Chondrocyte (in vitro differentiated cells): ENCODE measurements at places on chromosomes 16 and 17.

DNA sequence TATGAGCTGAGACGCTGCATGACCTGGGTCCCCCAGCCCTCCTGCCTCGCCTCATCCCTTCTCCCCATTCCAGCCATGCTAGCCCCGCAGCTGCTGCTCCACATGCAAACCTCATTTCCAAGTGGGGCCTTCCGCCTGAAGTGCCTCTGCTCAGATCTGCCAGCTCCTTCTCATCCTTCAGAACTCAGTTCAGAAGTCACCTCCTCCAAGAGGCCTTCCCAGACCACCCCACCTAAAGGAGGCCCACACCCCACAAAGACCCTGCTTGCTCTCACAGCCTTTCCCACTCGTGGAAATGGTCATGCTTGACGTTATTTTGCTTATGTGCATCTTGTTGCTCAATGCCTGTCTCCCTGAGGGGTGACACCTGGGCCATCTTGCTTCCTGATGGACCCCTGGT, 58.7 kb downstream of the RMI2 start:
- DNase-seq: no peak

DNA sequence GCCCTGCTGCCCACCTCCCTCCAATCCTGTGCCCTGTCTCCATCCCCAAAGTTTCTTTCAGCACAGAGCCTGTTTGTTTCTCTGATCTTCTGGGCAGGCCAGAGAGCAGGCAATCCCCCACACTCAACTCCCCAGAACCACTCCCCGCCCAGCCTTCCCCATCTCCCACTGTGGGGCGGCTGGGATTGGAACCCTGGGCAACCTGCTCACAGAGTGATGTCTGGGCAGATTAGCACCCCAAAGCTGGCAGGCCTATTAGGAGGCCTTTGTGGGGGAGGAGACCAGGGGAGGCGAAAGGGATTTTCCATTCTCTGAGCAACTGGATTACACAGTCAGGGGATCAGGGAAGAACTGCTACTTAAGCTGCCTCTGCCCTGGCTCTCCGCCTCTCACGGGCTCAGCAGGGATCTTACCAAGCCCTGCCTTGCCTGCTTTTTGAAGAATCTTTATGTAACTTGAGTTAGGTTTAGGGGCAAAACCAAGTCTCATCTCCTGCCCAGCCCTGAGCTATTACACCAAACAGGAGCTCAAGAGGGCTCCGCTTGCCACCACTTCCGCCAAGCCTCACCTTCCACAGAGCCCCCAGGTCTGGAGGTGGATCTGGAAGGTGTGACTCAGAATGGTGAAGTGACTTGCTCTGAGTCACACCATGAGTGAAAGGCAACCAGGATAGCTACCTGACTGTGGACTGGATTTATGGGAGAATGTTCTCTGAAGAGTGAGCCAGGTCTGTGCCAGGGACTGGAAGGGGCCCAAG, 16.0 kb upstream of the LHX1 start:
- no peak for DNase-seq

DNA sequence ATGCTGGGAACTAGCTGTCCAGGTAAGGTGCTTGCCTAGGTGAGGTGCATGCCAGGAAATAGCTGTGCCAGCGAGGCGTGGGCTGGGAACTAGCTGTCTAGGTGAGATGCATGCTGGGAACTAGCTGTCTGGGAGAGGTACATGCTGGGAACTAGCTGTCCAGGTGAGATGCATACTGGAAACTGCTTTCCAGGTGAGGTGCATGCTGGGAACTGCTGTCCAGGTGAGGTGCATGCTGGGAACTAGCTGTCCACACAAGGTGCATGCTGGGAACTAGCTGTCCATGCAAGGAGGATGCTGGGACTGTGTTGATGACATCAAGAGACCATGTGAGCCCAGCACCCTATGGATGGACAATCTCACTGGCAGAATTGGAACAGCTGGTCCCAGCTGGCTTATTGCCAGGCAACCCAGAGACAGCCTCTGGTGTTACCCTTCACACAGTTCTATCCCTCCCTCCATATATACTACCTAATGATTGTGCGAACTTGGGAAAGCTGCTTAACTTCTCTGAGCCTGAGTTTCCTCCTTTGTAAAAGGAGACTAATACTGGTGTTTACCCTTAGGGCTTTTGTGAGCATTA, 479.9 kb upstream of the RBFOX1 start:
- DNase-seq: no peak

DNA sequence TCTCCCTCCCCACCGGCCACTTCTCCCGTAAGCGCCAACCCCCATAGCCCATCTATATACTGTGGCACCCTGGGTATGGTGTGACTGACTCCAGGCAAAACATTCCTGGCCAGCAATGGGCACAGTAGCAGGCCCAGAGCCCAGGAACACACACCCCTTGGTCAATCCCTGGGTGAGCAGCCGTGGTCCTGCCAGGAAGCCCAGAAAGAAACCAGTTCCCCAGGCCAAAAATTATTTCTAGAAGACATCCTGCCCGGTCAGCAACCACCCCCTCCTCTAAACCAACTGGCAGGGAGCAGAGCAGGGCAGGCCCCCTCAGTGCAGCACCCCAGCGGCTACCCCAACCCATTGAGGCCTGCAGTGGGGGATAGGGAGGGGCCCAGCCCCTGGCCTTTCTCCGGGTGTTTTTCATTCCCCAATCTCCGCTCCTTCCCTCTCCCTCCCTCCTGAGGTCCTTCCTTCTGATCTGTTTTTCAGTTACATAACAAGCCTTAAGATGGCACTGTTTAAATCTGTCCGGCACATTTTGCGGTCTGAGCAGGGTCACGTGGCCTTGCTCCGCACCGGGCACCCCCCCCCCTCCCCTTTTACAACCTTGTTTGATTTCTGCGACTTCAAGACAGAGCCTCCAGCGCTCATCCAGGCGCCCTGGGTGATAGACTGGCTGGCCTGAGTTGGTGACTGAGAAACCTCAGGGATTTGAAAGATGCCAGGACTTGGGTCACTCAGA, 2.0 kb downstream of the NPTX1 start:
- no peak for DNase-seq

DNA sequence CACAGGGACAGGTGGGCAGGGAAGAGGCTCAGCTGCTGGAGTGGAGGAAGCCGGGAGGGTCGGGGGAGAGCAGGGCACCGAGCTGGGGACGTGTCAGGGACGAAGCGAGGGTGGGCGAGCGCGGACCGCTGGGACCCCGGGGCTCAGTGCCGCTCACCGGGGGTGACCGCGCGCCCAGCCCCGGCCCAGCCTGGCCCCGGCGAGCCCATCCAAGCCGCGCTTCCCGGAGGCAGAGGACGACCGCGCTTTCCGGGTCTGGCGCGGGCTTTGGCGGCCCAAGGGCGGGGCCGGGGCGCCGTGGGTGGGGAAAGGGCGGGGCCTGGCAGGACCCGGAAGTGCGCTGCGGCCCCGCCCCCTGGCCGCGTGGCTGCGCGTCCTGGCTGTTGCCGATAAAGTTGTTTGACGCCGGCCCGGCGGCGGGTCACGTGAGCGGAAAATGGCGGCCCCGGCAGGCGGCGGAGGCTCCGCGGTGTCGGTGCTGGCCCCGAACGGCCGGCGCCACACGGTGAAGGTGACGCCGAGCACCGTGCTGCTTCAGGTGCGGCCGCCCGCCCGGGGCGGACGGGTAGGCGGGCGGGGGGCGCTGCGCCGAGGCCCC, at the start of gene ASPSCR1:
ASPSCR1 (plus strand) TSS at position 419 of the 598 bp plus-strand sequence; CDS start at position 437, 18 bp downstream.
- DNase-seq: peak; percentile 95

- no peak for DNase-seq
Measured at GRCh38 chr17:71846561-71847110, 274.2 kb upstream of the SOX9 start.

- DNase-seq: no peak
Measured at GRCh38 chr16:68779891-68780290, 42.8 kb downstream of the CDH1 start.

GRCh38 chr17:59047616-59048015, 59.1 kb downstream of the TRIM37 start:
- no peak for DNase-seq

DNA sequence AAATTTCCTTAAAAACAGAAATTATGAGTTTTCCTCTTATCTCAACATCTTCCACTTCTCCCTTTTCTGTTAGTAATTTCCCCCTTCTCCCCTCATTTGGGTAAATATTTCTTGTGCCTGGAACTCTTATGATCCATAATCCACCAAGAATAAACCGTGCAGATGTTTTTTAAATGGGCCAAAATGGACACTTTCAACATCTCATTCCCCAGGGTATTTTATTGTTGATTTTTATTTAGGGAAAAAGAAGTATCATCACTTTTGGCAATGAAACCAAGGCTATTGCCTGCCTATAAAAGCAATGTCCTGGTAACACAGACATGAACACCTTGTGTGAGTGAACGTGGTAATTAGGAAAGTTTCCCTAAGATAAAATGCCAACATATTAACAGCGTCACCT, 54.6 kb downstream of the IRX6 start:
- no peak for DNase-seq

GRCh38 chr17:37847811-37848331, 76.3 kb upstream of the TBC1D3K start:
- DNase-seq: no peak

- no peak for DNase-seq
Measured at GRCh38 chr17:74408262-74408661, 23.6 kb upstream of the GPRC5C start.

- no peak for DNase-seq
Measured at GRCh38 chr17:78433013-78433727, 54.7 kb downstream of the PGS1 start.

DNA sequence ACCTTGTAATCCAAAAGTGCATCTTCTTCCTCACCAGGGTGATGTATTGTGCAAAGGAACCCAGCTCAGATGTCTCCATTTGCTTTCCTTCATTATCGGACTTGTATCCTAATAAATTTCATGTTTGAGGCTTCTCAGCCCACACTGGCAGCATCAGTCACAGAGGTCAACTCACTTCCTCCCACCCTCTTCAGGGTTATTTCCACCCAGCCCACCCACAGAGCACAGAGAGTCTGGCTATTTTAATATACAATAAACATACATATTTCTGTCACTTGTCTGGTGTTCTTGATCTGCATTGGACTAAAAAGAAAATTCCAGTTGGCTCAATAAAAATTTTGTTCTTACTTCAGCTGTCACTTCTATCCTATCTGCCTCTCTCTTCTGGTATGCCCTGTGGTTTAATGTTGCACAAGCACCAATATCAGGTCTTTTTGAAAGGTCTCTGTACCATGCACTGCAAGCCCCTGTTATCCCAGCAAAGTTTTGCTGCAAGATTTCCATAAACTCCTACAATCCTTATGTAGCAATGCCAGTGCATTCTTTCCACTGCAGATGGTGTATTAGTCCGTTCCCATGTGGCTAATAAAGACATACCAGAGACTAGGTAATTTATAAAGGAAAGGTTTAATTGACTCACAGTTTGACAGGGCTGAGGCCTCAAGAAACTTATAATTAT, 201.8 kb downstream of the CDH11 start:
- DNase-seq: no peak

GRCh38 chr17:44222112-44222869, 2.8 kb upstream of the UBTF start:
- DNase-seq: no peak

GRCh38 chr16:81454044-81454443, 9.4 kb downstream of the CMIP start:
- DNase-seq: no peak

GRCh38 chr16:81542609-81543570, 98.3 kb downstream of the CMIP start:
- peak; percentile 87 for DNase-seq

- DNase-seq: peak; percentile 72
Measured at GRCh38 chr16:391885-392335, 5.1 kb upstream of the NME4 start.

DNA sequence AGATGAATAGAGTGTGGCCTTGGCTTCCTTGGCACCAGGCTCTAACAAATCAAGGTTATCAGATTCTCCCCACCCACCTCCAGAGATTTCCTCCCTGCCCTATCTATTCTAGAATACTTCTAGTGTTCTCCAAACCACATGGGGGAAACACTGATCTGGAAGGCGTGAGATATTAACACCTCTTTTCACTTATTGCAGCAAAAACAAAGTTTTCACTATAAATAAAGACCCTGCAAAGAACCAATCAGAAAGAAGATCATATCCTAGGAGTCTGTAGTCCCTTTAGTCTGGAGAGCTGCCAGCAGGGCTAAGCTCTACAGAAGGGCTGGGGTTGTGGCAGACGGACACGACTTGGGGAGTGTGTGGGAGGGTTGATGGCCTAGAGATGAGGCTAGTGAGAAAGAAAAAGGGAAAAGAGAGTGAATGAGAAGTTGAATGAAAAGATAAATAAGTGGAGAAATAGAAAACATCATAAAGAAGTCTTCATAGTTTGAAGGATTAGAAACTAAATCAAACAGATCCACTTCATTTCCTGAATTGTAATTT, 8.6 kb upstream of the SKAP1 start:
- DNase-seq: no peak

DNA sequence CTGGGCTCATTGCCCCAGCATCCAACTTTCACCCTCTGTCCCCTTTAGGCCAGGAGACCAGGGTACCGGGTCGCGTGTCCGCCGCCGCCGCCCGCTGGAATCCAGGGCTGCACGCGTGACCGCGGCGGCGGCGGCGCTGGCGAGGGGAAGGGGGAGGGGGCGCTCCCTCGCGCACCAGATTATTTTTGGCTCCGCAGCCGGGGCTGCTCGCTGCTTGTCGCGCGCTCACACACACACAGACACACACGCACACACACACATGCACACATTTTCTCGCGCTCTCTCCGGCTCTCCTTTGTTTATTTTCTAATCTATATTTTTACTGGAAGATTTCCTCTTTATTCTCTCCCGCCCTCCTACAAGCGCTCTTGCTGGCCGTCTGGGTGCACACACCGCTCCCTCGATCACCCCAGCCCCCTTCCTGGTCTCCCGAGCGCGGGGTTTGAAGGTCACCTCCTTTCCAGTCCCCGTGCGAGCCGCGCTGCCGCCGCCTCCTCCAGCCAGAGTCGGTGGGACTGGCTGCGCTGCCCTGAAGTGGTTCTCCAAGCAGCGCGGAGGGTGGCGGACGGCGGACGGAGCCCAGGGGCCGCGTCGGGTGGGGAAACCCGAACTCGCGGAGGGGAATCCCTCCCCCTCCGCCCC, 921.4 kb upstream of the EEF2KMT start:
- DNase-seq: peak; percentile 86

DNA sequence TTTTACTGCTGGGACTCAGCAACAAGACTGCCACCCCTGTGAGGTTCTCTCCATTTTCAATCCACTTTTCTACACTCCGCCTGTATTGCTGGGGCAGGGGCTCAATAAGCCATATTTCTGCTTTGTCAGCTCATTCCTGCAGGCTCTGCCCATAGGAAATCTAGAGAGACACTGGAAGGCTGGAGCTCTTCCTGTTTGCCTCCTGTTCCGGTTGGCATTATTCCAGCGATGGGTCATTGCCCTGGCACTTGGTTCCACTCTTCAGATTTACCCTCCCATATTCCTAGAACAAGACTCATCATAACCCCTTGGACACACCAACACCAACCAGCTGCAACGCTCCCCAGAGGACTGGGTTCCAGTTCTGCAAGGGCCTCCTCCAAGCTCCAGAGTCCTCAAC, 210.4 kb downstream of the CA10 start:
- no peak for DNase-seq

- DNase-seq: no peak
Measured at GRCh38 chr17:2089021-2089422, 34.1 kb downstream of the HIC1 start.

GRCh38 chr17:63752707-63753106, 11.1 kb upstream of the STRADA start:
- DNase-seq: no peak
